ENCODE measurements at places on chromosomes 3 and 15.

DNA sequence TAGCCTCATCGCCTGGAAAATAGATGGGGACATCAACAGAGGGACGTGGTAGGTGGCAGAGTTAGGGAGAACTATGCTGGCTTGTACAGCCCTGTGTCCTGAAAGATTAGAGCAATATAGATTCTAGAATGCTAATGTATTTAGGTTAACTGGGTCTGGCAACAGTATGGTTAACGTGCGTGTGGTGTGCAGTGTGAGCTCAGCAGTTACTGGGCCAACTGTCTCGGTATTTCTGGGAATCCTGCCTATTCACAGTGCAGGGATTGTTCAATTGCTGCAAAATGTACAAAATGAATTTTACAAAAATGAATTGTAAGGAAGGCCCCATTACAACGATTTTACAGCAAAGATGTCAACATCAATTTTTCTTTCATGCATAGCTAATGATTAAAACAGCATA, 20.6 kb downstream of the MEIS2 start:
- no peak for DNase-seq

DNA sequence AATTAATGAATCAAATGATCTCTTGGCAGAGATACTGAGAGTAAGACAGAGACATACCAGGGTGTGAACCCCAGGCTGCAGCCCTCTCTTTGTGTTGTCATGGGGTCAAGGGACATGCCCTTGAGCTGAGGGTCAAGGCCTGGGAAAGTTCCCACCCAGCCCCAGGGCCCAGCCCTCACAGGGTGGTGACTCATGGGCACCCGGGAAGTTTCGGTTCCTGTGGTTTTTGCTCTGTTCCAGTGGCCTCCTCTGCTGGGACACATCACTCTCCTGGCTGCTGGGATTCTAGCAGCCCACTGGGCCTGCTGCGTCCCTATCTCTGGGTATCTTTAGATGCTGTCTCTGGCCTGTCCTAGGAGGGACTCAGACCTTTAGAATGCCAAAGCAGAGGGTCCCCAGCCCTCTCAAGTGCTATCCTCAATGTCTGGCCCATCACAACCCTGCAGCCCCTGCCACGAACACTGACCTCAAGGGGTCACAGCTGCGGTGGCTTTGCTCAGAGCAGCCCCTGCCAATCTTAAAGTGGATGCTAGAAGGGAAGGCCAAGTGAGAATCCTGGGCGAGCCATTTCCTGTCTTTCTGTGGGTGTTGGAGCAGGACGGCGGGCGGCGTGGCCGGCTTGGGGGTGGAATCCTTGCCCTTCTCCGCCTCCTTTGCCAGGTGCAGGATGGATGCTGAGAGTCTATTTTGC, 148.4 kb upstream of the TLE3 start:
- DNase-seq, result no peak

DNA sequence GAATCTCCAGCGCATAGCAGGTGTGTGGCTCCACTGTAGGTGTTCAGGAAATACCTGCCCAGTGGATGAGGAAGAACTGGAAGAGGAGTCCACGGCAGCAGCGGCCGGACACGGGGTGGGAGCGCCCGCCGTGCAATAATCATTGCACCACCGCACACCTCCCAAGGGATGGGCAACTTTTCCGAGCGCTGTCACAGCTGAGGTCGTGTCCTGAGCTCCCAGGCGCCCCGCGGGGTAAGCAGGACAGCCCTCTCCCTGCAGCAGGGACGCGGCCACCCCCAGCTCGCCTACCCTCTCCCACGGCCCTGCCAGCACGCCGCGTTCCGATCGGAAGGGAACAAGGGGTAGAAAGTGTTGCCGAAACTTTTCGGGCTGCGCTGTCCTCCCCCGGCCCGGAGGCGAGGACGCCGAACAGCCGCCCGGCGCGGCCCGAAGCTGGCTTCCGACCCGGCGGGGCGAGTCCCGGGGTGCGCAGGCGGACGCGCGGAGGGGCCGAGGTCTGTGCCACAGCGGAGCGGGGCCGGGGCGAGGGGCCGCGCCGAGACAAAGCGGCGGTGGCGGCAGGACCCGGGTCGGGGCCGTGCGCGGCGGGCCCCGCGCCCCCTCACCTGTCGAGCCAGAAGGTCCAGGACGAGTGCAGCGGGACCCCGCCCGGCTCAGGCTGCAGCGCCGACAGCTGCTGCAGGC, 475 bp downstream of the EIF4E3 start:
- DNase-seq, result no peak

DNA sequence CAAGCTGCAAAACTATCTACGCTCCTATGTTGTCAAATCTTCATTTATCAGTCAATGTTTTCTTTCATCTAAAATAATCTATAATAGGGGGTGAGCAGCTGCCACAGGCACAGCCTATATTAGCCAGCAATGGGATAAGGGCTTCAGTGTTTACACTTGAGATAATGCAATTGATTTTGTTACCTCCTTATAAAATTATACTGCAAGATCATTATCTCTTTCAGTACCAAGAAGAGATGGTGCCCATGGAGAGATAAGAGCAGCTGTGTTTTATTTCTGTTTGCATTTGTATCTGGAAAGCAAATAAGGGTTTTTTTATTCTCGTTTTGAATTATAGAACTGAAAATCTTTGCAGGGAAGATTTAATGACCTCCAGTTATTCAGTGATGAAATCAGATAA, 68.9 kb downstream of the PLD1 start:
- DNase-seq, result no peak

DNA sequence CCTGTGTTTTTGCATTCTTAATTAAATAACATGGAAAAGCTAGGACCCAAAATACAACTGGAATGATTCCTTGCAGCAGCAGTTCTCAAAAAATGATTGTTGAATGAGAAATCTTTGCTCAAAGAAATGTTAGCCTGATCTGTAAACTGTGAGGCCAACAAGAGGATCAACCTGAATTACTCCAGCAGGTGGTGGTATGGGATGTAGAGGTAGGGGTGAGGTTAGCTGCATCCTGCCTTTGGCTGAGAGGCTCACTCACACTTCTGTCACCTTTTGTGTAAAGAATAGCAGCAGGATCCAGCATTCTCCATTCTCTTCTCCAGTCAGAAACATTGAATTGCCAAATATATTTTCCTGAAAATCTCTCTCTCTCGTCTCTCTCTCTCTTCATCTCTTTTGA, 26.5 kb upstream of the FAM98B start:
- no peak for DNase-seq

GRCh38 chr3:52248816-52249547, 3.4 kb downstream of the PPM1M start:
- DNase-seq, result no peak

GRCh38 chr3:2356298-2356950, 257.8 kb downstream of the CNTN4 start:
- no peak for DNase-seq

DNA sequence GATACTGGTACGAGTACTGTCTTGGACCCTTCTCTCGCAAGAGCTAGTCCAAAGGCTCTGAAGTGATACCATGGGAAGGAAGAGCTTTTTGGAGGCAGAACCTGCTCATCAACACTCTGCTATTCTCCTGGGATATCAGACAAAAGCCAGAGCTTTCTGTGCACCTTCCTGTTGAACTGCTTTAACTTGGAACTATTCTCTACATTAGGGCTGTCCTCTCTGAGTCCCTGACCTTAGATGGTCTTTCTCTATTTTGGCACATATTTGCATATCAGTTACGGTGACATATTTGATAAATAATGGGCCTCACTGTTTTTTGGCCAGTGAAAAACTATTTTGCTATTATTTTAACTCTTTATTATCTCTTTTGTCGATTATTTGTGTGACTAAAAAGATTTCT, 146.9 kb downstream of the TIGIT start:
- no peak for DNase-seq

- no peak for DNase-seq
These were observed 510.8 kb downstream of the GABRG3 start for GRCh38 chr15:27481768-27482167.

GRCh38 chr3:16338999-16339398, 74.0 kb downstream of the OXNAD1 start:
- DNase-seq, result no peak

- no peak for DNase-seq
These were observed 66.1 kb downstream of the RPN1 start for GRCh38 chr3:128584412-128585020.

DNA sequence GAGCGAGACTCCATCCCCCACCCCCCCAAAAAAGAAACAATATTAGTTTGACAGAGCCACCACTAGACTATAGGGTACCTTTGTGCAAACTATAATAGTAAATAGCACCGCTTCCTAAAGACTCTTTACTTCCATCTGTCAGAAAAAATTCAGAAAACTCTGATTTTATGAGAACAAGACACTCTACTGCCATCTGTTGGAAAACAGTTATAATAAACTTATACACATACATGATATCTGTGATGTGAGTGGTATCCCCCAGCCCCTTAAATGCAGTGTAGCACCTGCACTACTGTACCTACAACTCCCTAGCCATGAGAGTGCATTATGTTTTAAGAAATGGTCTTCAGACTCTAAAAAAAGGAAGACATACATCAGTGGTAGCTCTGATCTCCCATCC, 47.1 kb upstream of the CTDSPL start:
- DNase-seq, result no peak

DNA sequence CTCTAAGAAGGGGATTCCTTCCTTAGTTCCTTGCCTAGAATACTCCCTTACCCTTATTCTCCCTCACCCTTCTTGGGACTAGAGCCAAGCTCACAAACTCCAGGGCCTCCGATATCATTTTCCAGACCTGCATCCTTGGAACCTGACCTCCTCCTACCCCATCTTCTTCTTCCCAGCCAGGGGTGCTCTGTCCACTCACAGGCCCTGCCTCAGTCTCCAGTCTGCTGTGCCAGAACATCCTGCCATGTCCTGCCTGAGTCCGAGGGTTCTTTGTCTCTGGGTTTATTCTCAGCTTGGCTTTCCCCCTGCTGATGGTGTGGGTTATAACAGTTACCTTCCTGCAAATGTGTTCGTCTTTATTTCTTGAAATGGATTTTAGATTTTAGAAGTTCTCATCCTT, 59.9 kb upstream of the MCF2L2 start:
- DNase-seq, result no peak

DNA sequence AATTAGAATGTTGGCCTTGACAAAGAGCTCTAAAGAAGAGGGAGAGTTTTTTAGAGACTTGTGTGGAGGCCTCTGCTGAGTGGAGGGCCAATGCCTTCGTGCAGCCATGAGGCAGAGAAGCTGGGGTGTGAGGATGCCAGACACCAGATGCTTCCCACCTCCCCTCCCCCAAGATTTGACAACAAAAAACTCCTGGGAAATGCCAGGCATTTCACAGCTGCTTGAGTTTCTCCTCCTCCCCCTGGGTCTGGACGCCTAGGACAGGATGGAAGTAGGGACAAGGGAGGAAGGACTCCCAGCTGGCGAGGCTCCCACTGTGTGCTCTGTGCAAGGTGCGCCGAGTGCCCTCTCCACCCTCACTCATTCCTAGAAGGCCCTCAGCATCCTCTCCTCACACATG, 20.1 kb downstream of the TGM4 start:
- no peak for DNase-seq

DNA sequence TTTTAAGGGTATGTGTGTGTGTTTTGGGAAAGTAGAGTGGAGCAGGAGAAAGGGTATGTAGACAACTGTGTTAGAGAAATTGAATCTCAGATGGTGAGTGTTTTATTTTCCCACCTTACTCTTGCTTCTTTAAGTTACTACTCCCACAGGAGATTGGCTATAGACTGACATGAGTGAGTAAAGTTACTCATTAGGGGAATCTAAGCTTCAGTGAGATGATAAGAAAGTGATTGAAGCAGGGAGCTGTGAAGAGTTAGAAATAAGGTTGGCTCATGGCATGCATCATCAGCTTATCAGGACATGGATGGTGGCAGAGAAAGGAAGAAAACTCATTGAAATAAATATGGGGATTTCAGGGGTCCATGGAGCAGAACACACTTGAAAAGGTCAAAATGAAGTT, 88.9 kb downstream of the MBNL1 start:
- DNase-seq, result no peak

GRCh38 chr3:30343861-30344260, 262.5 kb upstream of the TGFBR2 start:
- no peak for DNase-seq

- no peak for DNase-seq
These were observed 94.8 kb downstream of the SHQ1 start for GRCh38 chr3:72753495-72753894.

DNA sequence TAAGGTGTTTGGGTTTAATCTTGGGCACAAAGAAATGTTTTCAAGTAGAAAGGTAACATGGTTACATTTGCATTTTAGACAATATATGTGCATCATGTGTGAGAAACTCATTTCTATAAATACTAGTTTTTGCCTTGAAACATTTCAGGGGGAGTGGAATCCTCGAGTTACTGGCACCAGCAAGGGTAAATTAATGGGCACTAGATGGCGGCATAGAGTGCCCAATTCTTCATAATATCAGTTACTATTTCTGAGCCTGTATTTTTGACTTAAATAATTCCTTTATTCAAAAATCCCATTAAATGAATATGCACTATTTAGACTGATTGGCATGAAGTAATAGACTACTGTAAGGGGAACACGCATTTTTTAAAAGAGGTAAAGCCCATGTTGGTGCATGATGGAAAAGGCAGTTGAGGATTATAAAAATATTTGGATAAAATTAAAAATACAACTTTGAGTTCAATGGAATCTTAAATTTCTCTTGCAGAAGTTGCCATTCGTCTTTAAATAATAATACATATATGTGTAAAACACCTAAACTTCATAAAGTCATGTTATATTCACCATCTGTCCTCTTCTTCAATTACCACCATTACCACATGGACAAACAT, 106.3 kb downstream of the ZBTB20 start:
- DNase-seq, result no peak

GRCh38 chr3:132637590-132637989, 22.0 kb downstream of the ACAD11 start:
- DNase-seq, result no peak

- DNase-seq, result no peak
These were observed 5.5 kb upstream of the TEX55 start for GRCh38 chr3:119140466-119140865.

GRCh38 chr15:63049783-63050371, 7.3 kb downstream of the TPM1 start:
- DNase-seq, result no peak

GRCh38 chr3:46896386-46896785, 18.9 kb downstream of the PTH1R start:
- DNase-seq, result no peak

- no peak for DNase-seq
These were observed 4.4 kb upstream of the SSR3 start for GRCh38 chr3:156559321-156559720.

DNA sequence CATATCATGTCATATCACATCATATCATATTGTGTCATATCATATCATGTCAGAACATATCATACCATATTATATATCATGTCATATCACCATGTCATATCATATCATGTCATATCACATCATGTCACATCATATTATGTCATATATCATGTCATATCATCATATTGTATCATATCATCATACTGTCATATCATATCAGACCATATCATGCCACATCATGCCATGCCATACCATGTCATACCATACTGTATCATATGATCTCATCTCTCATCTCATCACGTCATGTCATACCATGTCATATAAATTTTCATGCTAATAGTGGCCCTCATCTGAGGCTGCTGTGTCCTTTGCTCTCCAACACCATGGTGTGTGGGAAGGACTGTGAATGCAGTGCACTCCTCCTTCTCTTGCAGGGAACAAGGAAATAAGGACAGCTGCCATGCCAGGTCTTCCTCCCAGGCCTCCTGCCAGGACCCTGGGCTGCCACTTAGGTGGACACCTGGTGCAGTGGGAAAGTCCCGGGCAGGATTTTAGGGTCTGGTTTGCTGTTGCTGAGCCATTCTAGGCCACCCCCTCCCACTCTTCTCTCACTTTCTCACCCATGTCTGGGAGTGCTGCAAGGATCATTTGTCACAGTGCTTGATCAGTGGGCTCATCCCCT, 72.4 kb upstream of the TRPM1 start:
- no peak for DNase-seq

- no peak for DNase-seq
These were observed 384.3 kb downstream of the PTPRG start for GRCh38 chr3:61945657-61946056.
